ENCODE measurements at places on chromosomes 1 and 21.

GRCh38 chr1:184222652-184223052 is 164.2 kb upstream of the C1orf21 start:
- DNase-seq, result peak; percentile 10

DNA sequence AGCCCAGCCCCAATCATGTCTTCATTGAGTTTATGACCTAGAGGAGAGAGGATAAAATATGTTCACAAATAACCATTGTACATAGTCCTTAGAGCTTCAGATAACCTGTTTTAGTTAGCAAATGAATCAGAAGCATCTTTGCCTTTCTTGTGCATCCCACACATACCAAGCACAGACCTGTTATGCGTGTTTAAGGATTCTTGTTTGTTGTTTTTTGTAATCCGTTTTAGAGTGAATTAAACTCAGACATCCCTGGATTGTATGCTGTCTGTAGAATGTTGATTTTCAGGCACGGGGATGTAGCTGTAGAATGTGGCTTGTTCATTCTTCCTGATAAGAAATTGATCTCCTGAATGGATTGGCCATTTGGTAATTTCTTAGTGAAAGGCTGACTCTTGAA is 135.8 kb downstream of the EDEM3 start:
- DNase-seq, result no peak

DNA sequence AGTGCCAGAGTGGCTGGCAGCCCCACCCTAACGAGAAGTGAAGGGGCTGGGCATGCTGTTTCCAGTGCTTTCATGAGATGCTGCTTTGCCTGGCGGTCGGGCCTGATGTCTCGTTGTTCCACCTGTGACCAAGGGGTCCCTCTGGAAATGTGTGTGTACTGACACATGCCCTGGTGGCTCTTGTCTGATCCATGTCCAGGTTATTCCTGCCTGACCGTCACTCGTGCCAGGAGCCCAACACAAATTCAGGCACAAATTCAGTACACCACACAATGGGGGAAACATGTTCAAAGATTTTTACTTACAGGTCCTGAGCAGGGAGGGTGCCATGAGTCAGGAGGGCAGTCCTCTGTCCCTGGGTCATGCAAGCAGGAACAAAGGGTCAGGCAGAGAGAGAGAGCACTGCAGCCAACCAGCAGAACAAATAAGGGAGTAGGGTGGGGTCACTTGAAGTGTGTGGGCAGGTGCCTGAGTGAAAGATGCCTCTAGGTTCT is 76.3 kb downstream of the ADARB1 start:
- no peak for DNase-seq

GRCh38 chr21:31364253-31364945 is 20.3 kb upstream of the TIAM1 start:
- DNase-seq, result no peak

DNA sequence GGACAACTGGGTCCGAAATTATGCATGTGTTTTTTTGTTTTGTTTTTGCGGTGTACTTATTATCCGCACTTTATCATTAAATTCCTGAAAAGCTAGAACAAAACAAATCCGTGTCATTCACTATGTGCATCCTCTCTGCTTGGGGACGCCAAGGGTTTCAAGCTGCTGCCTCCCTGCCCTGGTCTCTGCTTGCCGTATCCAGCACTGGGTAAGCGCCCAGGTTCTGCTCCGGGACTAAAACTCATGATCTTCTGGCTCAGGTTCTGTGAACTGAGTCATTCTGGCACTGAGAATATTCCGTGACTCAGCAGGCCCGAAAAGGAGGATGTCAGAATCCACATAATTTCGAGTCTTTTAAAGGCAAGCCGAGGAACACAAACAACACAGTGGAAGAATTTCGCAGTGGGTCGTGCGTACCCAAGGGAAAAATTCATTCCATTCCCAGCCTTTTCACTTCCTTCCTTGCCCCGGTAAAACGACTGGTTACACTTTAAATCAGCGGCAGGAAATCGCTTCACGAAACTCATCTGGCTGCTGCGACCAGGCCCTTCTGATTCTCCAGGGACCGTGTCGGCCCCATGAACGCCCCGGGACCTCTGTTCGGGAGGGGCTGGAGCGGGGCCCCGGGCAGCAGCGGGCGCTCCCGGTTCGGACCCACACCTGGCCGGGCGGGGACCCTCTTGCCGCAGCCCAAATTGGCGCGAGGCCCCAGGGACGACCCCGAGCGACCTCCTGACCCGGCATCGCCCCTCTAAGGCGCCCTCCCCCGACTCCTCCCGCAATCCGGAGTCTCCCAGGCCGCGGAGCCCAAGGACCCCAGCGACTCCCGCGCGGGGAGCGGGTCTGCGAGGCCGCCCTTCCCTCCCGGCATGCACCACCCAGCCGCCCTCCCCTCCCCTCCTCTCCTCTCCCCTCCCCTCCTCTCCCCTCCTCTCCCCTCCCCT is 746 bp upstream of the LAMC1 start:
- DNase-seq, result peak; percentile 69

- no peak for DNase-seq
Observed at GRCh38 chr21:41703857-41704501, 62.9 kb downstream of the RIPK4 start.

DNA sequence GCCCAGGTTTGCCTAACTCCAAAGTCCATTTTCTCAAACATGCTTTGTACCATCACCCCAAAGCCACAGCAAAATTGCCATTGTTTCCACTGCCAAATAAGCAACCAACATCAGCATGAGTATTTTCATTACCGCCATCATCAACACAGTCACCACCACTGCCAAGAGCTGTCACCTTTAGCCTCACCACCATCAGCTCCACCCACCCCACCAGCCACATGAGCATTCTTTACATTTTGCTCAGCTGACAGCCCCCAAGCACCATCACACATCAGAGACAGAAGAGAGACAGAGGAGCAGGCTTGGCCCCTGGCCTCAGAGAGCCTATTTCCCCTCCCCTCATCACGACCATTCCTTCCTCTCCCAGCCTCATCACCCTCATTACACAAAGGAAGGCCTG is 42.7 kb downstream of the TAS1R2 start:
- no peak for DNase-seq

- DNase-seq, result no peak
Observed at GRCh38 chr1:54027848-54028247, 9.9 kb upstream of the LDLRAD1 start.

GRCh38 chr1:200909757-200910239 is 15.1 kb downstream of the INAVA start:
- DNase-seq, result no peak

DNA sequence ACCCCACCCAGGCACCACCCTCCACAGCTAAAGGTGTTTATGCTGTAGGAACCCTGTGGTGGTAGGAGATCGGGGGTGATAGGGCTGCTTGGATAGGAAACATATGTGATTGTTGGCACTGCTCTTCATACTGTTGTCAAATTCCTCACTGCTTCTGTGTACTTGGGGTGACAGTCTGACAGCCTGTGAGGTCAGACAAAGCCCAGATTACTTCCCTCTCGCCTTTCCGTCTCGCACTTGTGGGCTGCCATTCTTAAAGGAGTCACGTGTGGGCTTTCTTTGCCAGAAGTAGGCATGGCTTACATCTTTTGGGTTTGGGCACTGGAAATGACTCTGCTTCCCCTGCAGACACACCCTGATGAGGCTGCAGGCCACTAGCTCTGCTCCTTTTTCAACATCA is 363.8 kb downstream of the DISC1 start:
- no peak for DNase-seq

DNA sequence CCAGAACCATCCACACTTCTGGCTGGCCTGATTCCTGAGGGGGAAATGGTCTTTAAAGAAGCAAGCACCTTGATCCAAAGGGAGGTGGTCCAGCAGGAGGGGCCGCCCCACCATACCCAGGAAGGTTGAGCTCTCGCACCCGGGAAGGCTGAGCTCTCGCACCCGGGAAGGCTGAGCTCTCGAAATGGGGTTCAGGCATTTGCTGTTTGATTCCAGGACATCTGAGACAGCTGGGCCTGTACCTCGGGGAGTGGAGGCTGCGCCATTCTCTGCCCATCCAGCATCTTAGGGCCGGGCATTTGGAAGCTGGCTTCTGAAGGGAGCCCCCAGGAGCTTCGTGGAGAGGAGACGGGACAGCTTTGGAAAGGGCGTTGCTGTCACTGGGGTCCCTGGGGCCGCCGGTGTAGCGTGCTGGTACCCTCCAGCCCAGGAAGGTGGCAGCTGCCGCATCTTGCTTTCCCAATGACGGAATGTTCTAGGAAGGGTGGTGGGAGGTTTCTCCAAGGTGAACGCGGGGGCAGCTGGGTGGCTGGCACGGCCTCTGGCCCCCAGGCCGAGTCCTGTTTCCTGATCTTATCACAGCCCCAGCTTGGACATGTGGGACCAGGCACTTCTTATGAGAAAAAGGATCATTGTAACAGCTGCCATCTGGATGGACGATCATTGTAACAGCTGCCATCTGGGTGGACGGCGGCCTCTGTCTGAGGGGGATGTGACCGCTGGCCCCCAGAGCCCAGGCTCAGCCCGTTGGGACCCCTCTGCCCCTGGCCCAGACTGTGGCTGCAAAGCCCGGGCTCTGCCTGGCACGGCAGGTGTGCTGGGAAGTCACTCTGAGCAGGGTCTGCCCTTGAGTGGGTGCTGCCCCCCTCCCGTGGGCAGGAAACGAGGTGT is 61.6 kb downstream of the COL18A1 start:
- DNase-seq, result no peak

Data from nucleus accumbens (tissue), 56 donors.